ENCODE measurements at places on chromosomes 2 and 18.

- no peak for DNase-seq
These were observed 61.2 kb downstream of the ACYP2 start for GRCh38 chr2:54176577-54176976.

- DNase-seq, result no peak
These were observed 33.6 kb upstream of the SERPINE2 start for GRCh38 chr2:224072541-224073188.

DNA sequence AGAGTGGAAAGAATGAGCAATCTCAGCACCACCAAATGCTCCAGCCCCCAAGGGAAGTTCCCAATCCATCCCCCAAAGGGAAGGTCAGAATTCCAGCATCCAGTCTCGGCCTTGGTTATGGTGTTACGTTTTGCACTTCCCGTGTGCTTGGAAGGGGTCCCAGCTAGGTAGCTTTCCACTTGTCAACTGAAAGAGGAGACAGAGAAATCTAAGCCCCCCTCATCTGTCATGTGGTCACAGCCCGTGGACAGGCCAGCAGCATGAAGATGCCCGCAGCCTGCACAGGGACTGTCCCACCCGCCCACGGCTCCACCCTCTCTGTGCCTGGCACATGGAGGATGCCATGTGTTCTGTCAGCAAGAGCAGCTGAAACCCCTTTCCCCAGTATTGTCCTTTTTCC, 32.1 kb downstream of the RHOB start:
- no peak for DNase-seq

DNA sequence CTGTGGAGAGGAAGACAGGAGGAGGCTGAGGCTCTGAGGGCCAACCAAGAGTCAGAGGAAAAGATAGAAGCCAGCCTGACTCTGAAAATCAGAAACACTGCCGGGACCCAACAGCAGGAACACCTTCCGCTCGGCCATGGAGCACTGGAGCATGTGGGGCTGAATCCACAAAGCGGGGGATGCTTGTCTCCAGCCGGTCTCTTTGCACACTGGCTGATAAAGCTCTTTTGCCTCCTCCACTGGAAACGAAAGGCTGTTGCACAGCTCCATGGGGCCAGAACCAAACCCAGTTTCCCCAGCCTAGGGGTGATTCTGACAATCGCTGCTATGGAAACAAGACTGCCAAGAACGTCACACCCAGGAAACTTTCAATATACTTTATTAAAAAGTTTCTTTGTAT, 90.3 kb downstream of the COL6A3 start:
- no peak for DNase-seq

DNA sequence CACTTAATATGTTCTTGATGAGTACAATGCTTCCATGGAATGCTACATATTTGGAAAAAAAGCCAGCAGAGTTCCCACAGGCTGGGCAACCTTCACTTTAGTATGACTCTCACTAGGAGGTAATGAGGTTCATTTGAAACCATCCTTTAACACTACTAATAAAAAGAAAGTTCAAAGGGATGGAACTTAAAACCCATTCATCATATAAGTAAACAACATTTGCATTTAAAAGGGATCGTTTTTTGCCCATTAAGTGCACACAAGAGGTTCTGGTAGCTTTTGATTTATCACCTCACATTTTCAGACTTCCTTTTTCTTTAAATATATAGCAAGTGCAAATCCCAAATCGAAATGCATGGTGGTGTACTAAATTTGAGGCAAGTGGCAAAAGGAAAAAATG, 270.8 kb upstream of the DCC start:
- DNase-seq, result no peak

GRCh38 chr2:148899638-148900318, 24.8 kb downstream of the KIF5C start:
- DNase-seq, result no peak

- no peak for DNase-seq
These were observed 38.1 kb downstream of the TMEM200C start for GRCh38 chr18:5857180-5857579.

DNA sequence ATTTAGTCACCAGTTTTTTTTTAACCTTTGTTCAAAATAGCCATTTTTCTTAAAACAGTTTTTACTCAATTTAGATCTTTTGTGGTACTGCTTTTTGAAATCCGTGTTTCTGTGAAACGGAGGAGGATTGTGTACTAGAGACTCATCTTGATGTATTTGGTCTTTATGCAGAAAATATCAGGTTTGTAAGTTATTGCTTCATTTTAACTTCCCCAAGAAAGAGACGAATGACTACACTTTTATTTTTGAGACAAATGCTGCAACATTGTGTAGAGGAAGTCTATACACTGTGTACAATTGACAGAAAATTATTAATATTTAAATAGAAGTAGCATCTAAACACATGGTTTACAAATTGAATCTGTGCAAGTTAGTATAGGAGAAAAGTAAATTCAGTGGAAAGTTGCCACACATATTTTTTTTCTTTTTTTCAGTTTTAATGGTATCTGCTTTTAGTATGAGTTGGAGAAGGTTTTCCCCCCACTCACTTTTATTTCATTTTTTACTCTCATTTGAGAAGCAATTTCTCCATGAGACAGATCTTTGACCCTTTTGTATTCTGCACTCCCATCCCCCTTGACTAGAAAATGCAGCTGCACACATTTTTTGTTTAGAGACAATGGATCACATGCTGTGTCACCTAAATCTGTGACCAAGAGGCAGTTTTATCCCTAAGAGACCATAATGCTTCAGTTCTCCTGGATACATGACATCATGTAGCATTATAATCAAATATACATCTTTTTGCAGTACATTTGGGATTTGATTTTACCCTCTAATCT, 200.8 kb upstream of the STON1 start:
- no peak for DNase-seq

DNA sequence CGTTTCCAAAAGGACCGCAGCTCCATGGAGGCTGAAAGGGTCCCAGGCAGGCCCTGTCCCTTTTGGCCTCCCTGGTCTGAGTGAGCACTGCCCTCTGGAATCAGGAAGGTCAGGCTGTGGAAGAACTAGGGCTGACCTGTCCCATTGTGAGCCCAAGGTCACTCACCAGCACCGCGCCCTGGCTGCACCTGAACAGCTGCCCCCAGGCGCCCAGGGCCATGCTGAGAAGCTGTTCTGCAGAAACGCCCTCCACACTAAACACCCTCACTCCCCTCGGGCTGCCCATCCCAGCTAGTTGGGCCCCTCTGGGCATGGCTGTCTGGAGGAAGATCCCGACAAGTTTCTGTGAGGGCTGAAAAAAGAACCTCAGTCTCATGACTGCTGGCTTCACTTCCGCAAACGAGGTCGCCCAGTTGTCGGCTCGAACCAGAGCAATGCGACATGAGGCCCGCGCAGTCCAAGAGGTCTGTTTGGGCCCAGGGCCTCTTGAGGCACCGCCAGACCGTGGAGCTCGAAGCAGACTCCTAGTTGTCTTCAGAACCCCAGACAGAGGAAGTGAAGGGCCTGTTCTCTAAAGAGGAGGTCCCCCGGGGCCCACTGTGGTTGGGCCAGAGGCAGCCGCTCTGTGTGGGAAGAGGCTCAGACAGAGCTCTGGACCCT, 64.4 kb downstream of the INPP5D start:
- DNase-seq, result no peak

- DNase-seq, result no peak
These were observed 12.3 kb downstream of the FASTKD1 start for GRCh38 chr2:169561364-169561763.

DNA sequence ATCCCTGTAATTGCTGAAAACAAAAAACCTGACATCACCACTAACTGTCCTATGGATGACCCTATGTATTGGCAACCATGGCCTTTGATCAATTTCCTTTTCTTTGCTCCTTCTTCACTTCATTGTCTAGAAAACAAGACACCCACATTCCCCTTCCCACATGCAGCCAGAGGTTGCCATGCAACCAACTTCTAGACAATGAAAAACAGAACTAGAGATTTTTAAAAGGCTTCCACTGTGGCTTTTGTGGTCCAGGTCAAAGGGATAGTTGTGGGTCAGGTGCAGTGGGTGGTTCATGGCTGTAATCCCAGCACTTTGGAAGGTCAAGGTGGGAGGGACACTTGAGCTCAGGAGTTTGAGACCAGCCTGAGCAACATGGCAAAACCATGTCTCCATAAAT, 139.3 kb upstream of the DOK6 start:
- DNase-seq, result no peak

GRCh38 chr2:30235008-30235655, 3.8 kb downstream of the LBH start:
- no peak for DNase-seq

- no peak for DNase-seq
These were observed 68.9 kb downstream of the DIPK1C start for GRCh38 chr18:74388227-74388626.

- no peak for DNase-seq
These were observed 39.2 kb downstream of the CRIM1 start for GRCh38 chr2:36394804-36395203.

DNA sequence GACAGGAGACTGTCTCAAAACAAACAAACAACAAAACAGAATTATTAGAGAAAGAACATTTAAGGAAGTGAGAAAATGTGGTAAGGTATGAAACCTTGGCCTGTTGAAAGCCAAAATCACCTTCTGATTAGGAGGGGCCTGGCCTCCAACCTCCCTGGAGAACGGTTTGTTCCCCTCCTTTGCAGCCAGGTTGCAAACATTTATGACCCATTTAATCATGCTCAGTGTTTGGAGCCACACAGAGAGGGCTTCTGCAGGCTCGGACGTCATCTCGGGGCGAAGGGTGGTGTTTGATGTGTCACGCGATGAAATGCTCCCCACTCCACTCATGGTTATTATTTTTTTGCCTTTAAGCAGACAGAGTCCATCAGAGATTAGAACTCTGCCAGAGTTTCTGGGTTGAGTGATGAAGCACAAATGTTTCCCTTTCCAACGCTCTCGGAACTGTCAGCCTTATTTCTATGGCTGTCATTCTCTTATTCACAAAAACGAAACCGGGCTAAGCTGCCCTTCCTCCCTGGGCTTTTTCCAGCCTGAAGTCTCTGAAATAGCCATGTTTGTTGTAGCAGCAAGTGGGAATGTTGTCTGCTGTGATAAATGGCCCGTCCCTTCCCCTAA, 33.6 kb upstream of the ROCK2 start:
- no peak for DNase-seq

Measured in stimulated activated CD4-positive, alpha-beta T cell treated with anti-CD3 and anti-CD28 coated beads, Interleukin-12 subunit alpha, Interleukin-12 subunit beta, amount 100 ng/mL, for 48 hours (primary cell).